Left hindlimb (tissue), 1 donor: ENCODE measurements at places on chromosomes 1 and 21.

- no peak for DNase-seq
Observed at GRCh38 chr1:54402896-54403295, 3.3 kb downstream of the SSBP3 start.

GRCh38 chr1:233549917-233550316, 64.0 kb upstream of the KCNK1 start:
- DNase-seq, result no peak

GRCh38 chr1:26161415-26162219, 2.7 kb downstream of the FAM110D start:
- DNase-seq, result peak; percentile 69

DNA sequence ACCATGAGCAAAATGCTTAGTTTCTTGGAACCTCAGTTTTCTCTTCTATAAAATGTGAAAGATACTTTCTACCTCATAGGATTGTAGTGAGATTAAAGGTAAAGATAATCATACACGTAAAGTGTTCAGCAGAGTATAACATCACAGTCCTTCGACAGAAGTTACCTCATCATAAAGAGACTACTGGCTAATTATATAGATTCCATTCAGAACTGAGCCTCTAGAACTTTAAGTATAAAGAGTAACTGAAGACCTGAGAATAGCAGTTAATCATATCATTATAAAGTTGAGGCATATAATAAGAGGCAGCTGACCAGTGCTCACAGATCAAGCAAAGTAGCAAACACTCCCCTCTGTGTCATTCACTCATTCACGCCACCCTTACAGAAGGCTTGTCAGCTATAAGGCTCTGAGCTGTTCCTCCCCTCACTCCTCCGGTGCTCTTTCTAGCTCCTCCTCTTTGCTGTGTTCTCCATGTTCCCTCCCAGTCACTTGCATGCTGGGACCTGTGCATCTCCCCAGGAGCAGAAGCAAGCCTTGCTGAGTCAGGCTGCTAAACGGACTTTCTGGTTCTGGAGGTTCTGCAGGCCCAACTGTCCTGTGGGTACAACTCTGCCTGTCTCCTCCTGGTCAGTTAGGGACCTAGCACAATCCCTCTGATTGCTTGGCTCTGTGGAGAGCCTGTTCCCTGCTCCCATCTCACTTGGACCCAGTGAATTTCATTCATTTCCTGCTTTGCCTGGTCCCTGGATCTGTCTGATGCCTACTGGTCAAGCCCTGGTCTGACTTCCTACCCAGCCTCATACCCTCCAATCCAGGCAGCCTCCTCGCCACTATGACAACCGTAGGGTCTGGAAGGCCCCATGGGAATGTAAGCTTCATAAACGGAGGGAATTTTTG, 28.3 kb upstream of the LY9 start:
- DNase-seq, result no peak

DNA sequence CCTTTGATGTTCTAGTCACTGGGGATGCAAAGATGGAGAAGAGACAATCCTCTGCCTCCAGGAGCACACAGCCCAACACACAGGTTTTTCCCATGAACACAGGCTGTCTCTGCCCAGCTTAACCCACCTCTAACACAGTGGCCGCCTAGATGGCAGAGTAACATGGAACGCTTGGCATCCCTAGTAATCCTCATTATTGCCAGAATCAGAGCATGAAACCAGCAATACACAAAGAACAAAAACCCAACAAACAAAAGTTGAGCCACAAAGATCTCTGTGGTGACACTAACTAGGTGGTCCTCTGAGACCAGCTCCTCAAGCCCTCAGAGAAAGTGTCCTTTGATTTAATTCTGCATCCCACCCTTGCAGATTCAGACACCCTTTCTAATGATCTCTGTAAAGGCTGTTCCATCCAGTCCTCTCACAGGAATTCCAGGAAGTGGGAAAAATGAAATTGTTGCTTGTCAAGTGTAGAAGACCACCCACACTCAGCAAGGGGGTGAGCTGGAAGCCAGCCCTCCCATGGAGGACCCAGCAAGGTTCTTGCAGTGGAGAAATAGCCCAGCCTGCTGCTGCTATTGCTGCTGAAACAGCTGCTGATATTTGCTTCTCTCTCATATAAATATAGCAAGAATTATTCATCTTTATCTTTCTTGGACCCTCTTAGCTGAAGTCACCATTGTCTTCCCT, 7.4 kb upstream of the ATP2B4 start:
- DNase-seq, result no peak

- DNase-seq, result no peak
Observed at GRCh38 chr1:230145505-230145899, 78.5 kb downstream of the GALNT2 start.

DNA sequence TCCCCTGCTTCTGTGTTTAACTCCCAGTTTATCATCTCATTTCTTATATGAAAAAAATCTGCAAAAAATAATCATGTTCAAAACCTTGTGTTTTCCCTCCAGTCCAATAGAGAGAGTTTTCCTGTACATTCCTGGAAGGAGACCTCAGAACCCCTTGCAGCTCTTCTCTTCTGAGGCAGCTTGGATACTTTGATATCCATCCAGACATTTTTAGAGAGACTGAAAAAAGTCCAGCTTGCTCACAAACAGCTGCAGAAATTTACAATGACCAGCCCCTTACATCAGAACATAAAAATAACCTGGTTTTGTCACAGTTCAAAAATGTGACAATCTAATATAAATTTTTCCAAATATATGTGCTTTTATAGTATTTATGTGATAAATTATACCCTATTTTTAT, 73.3 kb upstream of the C1orf115 start:
- no peak for DNase-seq

- no peak for DNase-seq
Observed at GRCh38 chr1:246795906-246796694, 71.9 kb downstream of the SCCPDH start.

DNA sequence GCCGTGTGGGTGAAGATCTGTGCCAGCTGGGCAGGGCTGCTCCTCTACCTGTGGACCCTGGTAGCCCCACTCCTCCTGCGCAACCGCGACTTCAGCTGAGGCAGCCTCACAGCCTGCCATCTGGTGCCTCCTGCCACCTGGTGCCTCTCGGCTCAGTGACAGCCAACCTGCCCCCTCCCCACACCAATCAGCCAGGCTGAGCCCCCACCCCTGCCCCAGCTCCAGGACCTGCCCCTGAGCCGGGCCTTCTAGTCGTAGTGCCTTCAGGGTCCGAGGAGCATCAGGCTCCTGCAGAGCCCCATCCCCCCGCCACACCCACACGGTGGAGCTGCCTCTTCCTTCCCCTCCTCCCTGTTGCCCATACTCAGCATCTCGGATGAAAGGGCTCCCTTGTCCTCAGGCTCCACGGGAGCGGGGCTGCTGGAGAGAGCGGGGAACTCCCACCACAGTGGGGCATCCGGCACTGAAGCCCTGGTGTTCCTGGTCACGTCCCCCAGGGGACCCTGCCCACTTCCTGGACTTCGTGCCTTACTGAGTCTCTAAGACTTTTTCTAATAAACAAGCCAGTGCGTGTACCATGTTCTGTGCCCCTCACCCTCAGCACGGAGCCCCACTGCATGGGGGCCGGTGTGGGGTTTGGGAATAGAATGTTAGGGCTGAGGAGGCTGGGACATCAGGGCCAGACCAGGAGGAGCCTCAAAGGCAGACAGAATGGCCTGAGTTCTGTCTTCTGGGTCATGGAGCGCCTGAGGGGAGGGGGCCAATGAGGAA, 21.3 kb downstream of the SERINC2 start:
- no peak for DNase-seq

- DNase-seq, result no peak
Observed at GRCh38 chr1:20322825-20323612, 32.3 kb downstream of the VWA5B1 start.

GRCh38 chr1:225318706-225319575, 108.9 kb downstream of the LBR start:
- DNase-seq, result no peak

DNA sequence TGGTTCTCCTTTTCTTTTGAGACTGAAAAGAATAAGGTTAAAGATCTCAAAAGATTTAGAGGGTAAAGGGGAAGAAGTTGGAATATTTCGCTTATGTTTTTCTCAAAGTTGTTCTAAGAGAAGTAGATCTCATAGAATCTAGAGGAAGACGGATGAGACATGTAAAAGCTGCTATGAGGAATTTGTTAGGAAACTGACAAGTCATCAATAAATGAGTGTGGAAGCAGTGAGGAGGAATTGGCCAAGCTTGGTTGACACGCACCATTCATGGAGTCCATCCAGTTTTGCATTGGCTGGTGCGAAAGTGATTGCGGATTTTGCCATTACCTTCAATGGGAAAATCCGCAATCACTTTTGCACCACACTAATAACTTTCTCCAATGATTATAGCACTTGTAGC, 20.0 kb downstream of the SLAMF6 start:
- no peak for DNase-seq

GRCh38 chr1:221449801-221450470, 292.0 kb downstream of the DUSP10 start:
- DNase-seq, result no peak

- no peak for DNase-seq
Observed at GRCh38 chr1:230375780-230376179, 50.4 kb downstream of the PGBD5 start.

- no peak for DNase-seq
Observed at GRCh38 chr21:25161571-25161970, 445.7 kb downstream of the MRPL39 start.

GRCh38 chr1:104125266-104125665, 375.6 kb downstream of the AMY1C start:
- DNase-seq, result no peak

- peak; percentile 66 for DNase-seq
Observed at GRCh38 chr1:209643285-209644020, 8.8 kb downstream of the LAMB3 start.

DNA sequence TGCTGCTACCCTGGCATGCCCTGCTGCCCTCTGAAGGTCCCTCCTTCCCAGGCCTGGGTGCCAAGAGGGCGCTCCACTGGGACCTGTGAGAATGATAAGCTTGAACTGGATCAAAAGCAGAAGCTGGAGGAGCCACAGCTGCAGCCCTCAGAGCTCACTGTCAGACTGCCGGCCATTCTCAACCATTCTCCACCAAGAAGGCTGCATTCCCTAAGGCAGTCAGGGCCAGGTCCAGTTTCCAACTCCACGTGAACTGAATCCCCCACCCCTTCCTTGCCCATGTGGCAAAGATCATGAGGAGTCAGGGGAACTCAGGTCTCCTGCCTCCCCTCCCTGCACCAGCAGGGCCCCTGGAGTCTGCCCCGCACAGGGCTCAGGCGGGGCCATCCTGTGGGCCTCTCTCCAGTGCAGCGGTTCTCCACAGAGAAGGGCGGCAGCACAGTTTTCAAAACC, 19.5 kb downstream of the SLC1A7 start:
- DNase-seq, result no peak
